AG09309 (cell line): ENCODE measurements at places on chromosomes 4 and X.
A peak's percentile ranks its signal among the peaks of the same experiment; 100 is the strongest.

GRCh38 chr4:103375278-103375677 lies 177.1 kb upstream of the CENPE start:
- no peak for DNase-seq

DNA sequence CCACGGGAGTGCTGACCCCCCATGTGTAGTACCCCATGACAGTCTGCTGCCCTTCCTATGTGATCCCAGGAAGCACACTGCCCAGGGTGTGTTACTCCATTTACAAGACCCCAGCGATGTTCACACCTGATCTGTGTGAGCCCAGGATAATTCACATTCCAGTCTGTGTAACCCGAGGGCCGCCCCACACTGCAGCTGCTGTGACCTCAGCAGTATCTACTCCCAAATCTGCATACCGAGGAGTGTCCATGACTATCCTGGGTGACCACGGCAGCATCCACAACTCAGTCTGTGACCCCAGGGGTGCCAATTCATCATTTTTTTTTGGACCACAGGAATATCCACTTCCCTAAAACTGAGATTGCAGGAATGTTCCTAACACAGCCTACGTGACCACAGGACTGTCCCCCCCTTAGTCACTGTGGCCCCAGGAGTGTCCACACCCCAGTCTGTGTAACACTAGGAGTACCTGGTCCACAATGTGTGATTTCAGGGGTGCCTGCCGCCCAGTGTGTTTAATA lies 7.8 kb upstream of the GLOD5 start:
- no peak for DNase-seq

- DNase-seq: peak; percentile 64
Measured at GRCh38 chrX:44675362-44676024, 132.8 kb upstream of the FUNDC1 start.

DNA sequence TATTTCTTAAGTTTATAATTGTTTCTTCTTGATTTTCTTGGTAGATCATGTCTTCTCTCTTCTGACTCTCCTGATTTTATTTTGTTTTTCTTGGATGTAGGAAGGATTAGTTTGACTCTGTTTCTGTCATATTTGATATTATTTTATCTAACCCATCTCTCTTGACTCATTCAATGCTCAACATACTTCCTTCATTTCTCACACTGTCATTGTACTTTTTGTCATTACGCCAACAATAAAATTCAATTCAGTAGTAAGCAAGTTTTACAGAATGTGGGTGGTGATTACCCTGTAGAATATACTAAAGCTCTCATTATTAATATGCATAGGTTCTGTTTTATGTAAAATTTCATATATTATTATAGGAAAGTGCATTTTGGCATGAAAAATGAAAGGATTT lies 1303.0 kb upstream of the AGA start:
- DNase-seq: no peak

DNA sequence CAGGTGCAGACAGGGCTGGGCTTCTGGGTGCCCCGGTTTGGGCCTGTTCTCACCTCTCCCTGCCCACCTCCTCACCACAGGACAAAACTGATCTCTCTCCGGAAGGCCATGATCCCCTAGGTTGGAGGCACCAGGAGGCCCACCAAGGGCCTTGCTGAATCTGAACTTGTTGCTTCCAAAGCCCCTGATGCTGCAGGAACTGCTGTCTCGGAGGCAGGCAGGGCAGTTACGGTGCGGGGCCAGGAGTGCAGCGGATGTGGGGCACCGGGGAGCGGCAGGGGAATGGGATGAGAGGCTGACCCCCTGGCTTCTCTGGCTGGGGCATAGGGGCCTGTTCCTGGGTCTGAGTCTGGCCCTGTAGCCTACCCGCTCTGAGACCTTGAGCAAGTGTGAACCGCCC lies 100.4 kb upstream of the PSAPL1 start:
- DNase-seq: no peak

GRCh38 chr4:924107-925096 lies 7.7 kb downstream of the GAK start:
- DNase-seq: no peak

DNA sequence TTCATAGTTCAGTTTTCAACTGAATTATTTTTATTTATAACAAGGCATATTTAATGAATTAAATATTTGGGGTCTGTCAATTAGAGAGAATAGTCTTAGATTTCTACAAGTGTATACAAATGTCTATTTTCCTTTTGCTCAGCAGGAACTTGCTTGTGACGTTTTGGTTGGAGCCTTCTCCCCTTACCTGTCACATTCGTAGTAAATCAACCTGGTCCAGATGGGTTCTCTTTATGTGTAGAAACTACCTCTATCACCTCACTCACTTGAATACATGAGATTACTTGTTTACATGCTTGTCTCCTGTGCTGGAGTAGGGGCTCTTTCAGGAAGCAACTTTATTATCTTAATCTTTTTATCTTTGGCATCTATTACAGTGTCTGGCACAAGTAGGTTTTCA lies 938.3 kb upstream of the IGFBP7 start:
- DNase-seq: no peak

- DNase-seq: no peak
Measured at GRCh38 chr4:11427121-11427996, 1.3 kb downstream of the HS3ST1 start.

- DNase-seq: no peak
Measured at GRCh38 chr4:8652181-8653078, 59.9 kb downstream of the CPZ start.

DNA sequence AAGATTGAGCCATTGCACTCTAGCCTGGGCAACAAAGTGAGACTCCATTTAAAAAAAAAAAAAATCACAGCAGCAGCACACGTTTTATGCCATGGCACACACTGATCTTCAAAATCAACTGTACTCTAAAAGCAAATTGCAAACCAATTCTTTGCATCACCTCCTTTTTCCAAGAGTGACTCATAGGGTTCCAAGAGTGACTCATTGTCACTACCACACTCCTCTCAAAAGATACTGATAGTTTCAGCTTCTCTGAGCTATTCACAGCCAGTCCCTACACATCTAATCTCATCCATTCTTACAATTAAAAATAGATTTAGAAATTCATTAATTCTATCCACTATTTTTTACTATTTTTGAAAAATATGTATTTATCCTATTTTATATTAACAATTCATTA lies 1494.9 kb upstream of the AGA start:
- no peak for DNase-seq

DNA sequence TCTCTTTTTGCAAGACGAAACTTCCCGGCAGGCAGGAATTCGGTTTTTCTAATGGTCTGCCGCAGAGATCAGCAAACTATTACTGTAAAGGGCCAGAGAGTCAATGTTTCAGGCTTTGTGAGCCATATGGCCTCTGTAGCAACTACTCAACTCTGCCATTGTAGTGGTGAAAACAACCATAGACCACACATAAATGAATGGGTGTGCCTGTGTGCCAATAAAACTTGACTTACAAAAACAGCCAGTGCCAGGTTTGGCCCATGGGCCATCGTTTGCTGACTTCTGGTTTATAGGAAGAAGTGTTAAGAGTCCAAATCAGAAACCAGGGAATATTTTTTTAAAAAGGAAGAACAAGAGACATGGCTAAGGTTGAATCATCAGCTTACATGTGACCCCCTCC lies 163.0 kb downstream of the SH3KBP1 start:
- DNase-seq: no peak

GRCh38 chr4:81804849-81805248 lies 333.1 kb upstream of the RASGEF1B start:
- no peak for DNase-seq

GRCh38 chr4:101954975-101955678 lies 164.6 kb downstream of the BANK1 start:
- no peak for DNase-seq
